ENCODE measurements at places on chromosomes 5 and 9.

DNA sequence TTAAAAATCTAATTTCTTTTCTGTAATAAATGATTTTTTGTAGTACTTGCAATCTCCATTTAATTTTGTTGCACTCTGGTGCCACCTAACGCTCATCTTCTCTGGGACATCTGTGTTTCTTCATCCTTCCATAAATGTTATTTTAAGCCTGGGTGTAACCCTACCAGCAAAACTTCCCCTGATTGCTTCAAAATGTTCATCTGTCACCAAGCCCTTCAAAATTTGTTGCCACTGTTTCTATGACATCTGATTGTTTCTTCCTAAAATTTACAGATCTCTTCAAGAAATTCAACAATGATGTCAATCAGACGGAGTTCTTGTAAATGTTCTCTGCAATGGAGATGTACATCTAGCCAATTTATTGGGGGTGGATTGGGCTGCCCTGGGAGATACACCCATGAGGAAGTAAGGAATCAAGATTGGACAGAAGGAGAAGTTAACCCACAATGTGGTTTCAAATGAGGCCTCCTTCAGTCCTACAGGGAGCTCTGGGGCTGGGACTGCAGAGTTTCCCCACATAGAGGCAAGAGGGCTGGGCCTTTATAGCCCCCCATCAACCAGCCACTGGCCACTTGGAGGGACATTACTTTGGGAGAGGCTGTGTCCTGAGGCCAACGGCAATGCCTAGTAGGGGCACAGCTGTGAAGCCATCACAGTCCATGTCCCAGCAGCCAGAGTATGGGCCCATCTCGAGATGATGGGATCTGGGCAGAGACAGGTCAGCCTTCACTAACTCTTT lies 23.3 kb downstream of the MCTP1 start:
- DNase-seq = peak; percentile 68

DNA sequence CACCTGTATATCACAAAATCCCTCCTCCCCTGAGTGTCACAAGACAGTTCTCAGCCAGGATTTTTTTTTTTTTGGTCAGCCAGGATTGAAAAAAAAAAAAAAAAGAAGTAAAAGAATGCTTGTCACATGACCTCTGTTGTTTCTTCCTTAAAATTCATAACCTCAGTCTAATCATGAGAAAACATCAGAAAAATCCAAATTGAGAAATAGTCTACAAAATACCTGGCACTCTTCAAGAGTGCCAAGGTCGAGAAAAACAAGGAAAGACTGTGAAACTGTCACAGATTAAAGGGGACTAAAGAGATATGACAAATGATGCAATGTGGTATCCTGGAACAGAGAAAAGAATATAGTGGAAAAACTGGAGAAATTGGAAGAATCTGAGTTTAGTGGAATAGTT lies 58.5 kb upstream of the SUB1 start:
- no peak for DNase-seq

DNA sequence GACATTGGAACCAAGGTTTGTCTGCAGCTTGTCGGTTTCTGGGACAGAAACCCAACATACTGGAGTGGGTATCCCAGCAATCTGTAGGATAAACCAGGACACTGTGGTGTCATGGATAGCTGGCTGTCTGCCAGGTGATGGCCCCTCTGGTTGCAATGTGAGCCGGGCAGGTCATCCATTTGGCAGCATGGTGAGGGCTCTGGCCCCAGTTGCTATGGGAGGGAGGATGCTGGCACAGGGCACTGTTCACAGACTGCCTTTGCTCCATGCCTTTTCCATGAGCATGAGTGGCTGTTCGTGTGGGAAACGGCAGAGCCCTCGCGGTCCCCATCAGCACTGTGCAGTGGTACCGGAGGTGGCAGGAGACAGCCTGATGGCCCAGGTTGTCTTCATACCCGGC lies 6.4 kb downstream of the S1PR3 start:
- no peak for DNase-seq

DNA sequence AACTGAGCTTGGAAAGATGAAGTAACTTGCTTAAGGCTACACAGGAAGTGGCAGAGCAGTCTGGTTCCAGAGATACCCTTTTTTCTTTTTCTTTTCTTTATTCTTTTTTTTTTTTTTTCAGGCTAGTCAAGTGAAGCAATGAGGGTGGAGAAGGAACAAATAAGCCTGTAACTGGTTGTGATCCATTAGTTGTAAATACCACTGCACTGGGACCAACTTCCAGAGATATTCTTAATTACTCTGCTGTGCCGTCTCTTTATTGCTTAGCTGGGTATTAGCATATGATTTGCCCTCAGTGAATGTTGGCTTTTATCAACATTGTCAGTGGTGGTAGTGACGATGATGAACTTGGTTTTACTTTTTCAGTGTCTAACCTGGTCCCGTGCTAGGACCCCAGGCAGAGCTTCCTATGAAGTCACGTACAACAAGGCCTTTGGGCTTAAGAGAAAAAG lies 26.7 kb downstream of the LNPEP start:
- DNase-seq = peak; percentile 70

- no peak for DNase-seq
Observed at GRCh38 chr5:92242170-92242569, 859.1 kb upstream of the ARRDC3 start.

GRCh38 chr5:126384985-126385384 lies 38.2 kb upstream of the GRAMD2B start:
- no peak for DNase-seq

DNA sequence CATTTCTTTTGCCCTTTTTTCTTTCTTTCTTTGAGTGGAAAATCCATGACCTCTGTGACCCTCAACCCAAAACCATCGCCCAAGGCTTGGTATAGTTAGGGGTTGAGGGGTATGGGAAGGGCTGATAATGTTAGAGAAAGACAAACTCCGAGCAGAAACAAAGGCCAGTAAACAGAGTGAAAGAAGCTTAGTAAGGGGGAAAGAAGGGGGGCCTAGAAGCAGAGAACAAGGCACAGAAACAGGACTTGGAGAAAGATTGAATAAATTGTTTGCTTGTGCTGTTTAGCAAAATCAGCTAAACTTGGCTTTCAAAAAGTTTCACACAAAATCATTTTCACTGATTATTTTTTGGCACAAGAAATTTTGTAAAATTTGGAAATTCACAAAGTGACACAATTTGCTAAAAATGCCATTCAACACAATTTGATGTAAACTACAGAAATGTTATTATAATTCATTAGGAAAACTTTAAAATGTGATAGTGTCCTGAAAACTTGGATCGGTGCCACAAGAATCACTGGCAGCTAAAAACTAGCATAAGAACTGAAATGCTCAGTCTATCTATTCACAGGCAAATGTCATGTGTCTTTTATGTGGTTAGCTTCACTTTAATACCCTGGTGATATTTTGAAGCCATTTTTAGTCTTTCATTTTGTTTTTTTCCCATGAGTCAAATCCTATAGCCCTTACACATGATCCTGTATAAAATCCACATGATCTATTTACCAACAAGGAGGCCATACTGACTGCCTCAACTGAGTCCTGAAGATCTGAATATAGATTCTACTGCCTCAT lies 276.4 kb downstream of the NR2F1-AS1 start:
- DNase-seq = no peak

DNA sequence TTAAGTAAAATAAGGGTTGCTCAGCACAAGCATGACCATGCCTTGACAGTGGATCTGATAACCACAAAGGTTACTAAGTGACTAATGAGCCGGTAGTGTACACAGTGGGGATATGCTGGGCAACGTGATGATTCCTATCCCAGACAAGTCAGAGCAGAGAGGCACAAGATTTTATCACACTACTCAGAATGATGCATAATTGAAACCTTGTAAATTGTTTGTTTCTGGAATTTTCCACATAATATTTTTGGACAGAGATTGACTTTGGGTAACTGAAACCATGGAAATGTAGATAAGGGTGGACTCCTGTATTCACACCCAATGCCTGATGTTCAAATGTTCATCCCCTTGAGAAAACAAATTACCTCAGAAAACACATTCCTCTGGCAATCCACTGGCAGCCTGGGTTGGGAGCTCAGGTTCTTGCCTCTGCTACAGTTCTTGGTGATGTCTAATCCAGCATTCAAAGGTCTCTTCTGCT lies 16.2 kb upstream of the ERAP1 start:
- DNase-seq = peak; percentile 30

DNA sequence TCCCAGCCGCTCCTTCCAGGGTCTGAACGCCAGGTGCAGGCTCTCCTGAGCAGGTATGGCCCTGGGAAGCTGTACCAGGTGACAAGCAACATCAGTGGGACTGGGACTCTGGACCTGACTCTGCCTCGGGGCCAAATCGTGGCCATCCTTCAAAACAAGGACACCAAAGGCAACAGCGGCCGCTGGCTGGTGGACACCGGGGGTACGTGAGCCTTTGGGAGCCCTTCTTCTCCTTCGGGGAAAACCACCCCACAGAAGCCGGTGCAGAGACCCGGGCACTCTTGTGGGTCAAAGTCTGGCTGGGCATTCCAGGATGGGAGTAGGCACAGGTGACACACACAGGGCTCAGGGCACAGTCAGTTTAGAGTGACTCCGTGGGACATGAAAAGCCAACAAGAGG lies 45.8 kb downstream of the ARHGEF37 start:
- no peak for DNase-seq

DNA sequence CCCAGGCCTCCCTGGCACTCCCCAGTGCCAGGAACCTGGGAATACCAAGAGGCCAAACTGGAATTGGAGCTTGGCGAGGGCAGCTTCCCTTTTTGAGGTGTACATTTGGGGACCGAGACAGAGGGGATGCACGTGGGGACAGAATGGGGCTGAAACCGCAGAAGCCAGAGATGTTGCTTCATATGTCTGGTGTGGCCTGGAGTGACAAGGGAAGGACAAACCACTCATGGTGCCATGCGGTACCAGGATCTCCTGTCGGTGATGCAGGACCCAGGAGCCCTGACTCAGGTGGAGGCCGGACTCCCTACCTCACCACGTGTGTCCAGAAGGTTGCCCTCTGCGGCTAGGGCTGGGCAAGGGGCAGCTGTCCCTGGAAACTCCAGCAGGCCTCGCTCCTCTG lies 4.0 kb upstream of the CSF2 start:
- peak; percentile 26 for DNase-seq

- DNase-seq = no peak
Observed at GRCh38 chr9:11235061-11235460, 622.3 kb upstream of the PTPRD start.

DNA sequence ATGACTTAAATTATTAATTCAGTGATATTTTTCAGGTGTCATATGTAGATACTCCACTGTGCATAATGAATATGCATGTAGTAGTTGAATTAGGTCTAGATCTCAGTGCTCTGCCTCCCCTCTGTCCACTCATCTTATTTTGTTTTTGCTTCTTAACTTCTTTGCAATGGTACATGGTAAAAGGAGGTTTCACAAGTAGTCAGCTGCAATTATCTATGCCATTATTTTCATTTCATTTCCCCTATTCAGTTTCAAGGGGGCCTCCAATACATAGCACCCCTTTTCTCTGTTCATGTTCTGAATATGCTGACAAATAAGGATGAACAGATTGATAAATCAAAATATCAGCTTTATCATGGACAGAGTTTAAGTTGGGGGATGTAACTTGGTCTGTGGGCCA lies 511.6 kb upstream of the ZNF608 start:
- no peak for DNase-seq

GRCh38 chr9:8863886-8864544 lies 1064.4 kb upstream of the DMAC1 start:
- no peak for DNase-seq

DNA sequence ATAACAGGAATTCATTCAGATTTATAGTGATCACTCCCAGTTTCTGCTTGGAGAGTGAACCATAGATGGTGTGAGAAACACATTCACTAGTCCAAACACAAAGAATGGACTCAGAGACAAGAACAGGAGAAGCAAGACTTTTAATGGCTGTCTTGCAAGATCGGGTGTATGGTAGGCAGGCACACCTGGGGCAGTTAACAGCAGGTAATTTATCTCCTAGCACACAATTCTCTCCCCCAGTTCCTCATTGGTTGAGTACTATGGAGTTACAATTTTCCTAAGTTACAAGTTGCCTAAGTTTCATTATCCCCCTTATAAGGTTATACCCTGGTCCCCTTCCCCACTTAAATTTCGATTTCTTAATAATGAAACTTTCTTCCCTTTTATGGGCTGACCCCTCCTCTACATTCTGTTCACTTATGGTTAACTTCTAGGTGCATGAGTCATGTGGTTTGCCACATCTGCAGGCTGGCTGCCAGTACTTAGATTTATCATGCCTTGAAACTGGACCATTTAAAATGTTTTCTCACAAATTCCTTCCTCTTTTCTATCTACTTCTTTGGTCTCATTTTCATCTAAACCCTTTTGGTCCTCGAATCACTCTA lies 623.3 kb downstream of the HINT1 start:
- DNase-seq = peak; percentile 4

DNA sequence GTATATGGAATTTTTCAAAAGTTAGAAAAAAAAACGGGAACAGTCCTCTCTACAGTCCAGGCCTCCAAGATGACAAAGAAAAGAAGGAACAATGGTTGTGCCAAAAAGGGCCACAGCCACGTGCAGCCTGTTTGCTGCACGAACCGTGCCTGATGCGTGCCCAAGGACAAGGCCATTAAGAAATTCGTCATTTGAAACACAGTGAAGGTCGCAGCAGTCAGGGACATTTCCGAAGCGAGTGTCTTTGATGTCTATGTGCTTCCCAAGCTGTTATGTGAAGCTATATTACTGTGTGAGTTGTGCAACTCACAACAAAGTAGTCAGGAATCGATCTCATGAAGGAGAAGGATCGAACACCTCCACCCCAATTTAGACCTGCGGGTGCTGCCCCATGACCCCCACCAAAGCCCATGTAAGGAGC lies 37.4 kb downstream of the HMGCR start:
- no peak for DNase-seq

DNA sequence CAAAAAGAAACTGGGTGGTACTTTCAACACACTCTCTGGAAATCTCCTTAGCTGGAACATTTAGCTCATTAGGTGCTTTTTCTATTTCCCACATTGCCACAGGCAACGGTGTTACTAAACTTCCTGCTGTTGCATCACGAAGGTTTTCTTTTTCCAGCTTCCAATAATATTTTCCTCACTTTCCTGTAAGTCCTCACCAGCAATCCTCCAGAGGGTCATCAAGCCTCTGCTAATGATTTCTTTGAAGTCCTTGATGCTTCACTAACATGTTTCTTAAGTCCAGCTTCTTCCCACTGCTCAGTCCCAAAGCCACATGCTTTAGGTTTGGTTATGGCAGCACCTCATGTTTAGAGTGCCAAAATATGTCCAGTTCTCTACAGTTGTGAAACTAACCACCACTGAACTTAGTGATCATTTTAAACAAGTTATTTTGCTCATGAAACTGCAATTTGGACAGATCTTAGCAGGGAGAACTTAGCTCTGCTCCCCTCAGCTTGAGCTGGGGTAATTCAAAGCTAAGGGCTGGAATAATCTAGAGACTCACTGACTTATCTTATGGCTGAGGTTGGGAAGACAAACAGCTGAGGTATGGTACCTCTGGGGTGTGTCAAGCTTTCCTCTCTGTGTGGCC lies 39.9 kb upstream of the RETREG1 start:
- no peak for DNase-seq

- DNase-seq = no peak
Observed at GRCh38 chr9:101254733-101255433, 129.9 kb downstream of the BAAT start.

DNA sequence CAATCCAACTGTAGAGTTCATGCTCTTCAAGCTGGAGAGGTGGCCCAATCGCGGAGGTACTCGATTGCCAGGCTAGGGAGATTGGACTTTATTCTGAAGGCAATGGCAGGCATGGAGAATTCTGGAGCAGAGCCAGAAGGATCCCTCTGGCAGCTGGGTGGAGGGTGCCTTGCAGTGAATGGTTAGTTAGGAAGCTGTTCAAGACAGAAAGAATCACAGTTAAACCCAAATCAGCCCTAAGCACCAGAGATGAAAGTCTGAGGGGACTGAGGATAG lies 182.4 kb downstream of the RGS3 start:
- no peak for DNase-seq

Data from hematopoietic multipotent progenitor cell treated with erythropoietin and hydrocortisone succinate and interleukin-3 and kit ligand, for 6 days (in vitro differentiated cells).